ENCODE measurements at places on chromosomes 4 and X.

DNA sequence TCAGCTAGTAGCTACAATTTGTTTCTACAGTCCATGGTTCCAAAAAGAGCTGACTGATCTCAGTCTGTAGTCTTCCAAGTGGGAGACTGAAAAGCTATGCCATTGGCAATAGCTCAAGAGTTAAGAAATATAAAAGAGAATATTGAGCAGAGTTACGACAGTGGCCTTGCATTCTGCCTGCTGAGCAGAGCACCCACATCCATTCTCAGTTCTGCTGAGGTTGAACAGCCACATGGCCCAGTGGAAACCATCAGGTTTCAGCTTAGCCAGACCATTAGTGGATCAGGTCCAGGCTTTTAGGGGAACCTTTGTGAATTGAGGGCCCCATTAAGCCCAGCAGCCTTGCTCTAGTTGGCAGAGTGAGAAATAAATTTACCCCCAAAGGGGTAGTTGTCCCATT lies 28.1 kb downstream of the ZNF81 start:
- DNase-seq, result no peak

DNA sequence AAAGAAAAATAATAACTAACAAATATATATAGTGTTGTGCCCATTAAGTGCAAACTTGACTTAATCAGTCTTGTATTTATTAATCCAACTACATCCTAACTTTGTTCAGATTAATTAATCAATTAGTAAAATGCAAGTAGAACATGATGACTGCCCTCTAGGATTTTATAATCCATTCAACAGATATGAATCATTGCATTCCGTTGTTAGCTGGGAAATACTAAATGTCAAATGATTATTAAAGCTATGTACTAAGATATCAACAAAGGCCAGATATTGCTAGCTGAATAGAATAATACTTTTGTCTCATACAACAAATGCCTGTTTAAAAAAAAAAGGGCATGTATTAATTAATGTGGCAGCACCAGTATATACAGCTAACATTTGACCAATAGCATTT lies 1366.3 kb downstream of the STIM2 start:
- DNase-seq, result no peak

DNA sequence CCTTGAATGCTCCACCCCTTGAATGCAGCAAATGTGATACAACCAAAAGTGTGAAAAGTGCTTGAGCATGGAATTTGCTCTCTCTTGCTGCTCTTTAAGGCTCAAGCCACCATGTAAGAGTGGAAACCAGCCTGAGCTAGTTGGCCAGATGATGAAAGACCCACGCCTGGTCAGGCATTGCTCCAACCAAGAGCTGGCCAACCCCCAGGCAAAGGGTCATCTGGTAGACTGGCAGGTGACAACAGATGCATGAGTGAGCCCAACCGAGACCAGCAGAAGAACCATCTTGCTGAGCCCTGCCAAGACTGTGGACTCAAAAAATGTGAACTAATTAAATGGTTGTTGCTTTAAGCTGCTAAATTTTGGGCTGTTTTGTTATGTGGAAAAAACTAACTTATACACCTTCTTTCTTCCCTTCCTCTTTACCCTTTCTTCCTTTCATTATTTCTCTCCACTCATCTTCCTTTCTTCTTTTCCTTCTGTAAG lies 32.7 kb downstream of the ADGRG2 start:
- no peak for DNase-seq

GRCh38 chrX:15718283-15718970 lies 19.6 kb upstream of the CA5B start:
- no peak for DNase-seq

DNA sequence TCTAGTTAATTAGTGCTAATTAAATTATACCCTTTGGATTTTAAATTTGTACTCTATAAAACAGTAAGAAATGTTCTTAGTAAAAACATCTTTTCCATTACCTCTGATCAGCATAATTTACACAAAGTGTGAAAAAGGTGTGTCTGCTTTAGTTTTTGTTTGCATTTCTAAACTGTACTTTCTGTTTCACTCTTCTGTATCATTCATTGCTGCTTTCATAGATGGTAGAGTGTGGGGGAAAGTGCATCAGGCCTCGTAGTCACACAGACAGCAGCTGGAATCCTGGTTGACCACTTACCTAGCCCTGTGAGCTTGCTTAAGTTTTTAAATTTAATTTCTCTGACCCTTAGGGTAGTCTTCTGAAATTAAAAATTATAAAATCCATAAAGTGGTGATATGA lies 275.4 kb upstream of the PITX2 start:
- DNase-seq, result no peak

DNA sequence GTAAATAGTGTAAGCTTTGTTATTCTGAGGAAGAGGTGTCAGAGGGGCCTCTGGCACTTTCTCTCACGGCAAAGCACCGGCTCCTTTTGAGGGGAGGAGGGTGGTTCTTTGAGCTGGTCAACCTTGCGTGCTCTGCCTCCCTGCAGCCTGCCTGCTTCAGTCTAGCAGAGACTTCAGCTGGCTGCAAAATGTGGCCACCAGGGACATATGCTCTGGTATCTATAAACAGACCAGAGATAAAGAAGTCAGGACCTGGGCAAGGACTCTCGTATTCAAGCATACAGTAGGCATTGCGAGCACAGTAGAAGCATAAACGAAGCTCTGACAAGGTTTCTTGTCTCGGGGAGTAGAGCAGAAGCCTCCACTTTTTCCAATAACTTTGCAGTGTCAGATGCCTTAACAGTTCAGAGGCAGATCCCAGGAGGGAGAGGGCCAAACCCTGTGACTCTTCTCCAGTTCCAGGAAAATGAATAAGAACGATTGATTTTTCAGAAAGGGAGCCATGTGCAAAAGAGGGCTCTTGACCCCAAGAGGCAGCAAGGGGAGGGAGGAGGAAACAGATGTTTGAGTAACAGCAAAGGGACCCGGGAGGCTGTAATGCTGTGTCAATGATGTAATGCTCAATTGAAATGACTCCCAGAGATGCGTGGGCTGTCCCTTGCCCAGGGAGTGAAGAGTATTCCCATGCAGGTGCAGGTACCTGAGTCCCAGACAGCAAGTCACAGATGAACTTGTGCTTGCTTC lies 57.9 kb upstream of the TEX13D start:
- DNase-seq, result no peak

DNA sequence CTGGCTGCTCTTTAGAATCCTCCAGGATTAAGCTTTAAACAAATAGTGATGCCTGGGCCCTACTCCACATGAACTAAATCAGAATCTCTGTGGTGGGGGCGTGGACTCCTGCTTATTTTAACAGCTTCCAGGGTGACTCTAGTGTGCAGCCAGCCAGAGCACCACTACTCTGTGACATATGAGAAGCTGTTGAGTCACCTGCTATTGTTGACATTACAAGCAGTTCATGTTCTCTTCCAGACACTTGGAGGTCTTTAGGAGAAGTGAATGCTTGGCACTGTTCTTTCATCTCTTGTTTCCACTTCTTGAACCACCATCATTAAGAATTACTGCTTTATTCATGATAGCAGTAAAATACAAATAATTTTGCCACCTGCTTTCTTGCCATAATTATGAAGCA lies 426 bp upstream of the C4orf51 start:
- DNase-seq, result no peak

DNA sequence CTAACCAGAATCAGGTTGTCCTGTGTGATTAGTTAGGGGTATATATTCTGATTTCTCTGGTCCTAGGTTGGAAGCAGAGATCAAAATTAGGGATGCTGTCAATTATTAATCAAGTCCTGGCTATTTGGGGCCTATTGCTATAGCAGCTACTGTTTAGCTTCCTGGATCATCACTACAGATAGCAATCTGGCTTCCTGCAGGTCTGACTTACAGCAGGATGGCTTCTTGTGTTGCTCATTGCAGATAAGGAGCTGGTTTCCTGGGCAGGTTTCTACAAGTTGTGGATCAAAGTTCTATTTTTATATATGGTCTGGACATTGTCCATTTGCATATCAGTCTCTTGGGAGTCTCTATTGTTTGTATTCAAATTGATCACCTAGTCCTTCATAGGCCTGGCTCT lies 57.7 kb upstream of the C4orf54 start:
- DNase-seq, result no peak

DNA sequence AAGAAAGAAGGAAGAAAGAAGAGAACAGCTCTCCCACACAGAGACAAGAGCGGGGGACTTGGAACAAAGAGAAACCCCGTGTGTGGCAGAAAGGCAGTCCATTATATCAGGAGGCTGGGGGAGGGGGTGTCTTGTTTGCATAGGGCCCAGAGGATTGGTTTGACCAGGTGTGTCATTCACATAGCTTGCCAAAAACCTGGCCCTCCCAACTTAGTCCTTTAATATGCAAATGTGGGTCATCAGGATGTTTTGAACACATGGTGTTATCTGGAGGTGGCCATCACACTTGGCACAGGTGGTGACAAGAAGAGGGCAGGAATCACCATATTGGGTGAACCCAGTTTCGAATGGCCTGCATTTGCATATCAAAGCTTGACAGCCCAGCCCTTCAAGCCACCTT lies 111.7 kb downstream of the LINC00632 start:
- DNase-seq, result no peak

DNA sequence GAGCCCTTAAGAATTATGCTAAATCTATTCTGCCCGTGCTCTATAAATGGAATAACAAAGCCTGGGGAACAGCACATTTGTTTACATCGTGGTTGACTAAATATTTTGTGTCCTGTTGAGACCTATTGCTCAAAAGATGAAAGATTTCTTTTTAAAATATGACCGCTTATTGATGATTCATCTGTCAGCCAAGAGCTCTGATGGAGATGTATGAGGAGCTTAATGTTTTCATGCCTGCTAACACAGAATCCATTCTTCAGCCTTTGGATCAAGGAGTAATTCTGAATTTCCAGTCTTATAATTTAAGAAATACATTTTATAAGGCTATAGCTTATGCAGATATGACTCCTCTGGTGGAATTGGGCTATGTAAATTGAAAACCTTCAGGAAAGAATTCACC lies 271.3 kb upstream of the FAT4 start:
- DNase-seq, result no peak

- DNase-seq, result no peak
Observed at GRCh38 chr4:41366911-41367517, 110.3 kb downstream of the UCHL1 start.

GRCh38 chr4:76074468-76074867 lies at the start of gene ART3:
ART3 (plus strand) TSS chr4:76074709; CDS start chr4:76075890, 1,181 bp downstream.
- DNase-seq, result no peak

Data from progenitor cell of endocrine pancreas (in vitro differentiated cells).